ENCODE measurements at places on chromosomes 6 and 20. TPM values are rescaled to one million over a fixed set of nuclear protein-coding genes. Genes with fewer than 3 reads are reported as not detected.

The ALDH5A1 gene
- total RNA-seq: 7.3 TPM

The ARMH2 gene
- total RNA-seq: not detected

The ULBP2 gene
- total RNA-seq: 2.9 TPM

The TREML2 gene
- total RNA-seq: not detected

The LY6G6D gene
- total RNA-seq: not detected

The TUBB2A gene
- total RNA-seq: 96.7 TPM

Measured in A549 treated with Mapracorat at 1 μM for 4 hours (cell line).